ENCODE measurements at places on chromosomes 6 and 20.

DNA sequence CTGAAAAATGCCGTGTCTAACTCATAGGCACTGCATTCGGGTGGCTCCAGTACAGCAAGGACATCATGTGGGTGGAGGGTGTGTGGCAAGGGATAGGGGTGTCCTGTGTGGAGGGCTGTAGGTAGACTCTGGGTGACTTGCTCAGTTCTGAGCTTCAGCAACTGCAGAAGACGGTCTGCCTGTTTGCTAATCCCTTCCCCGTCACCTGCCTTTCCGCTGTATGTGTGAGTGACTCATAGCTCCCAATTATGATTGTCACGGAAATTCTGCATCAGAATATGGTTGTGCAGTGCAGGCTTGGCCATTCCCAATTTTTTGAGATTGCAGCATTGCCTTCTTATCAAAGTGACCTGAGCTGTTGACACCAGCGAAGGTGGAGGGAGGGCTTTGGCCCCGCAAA is 174.3 kb downstream of the CDH4 start:
- DNase-seq, result no peak

DNA sequence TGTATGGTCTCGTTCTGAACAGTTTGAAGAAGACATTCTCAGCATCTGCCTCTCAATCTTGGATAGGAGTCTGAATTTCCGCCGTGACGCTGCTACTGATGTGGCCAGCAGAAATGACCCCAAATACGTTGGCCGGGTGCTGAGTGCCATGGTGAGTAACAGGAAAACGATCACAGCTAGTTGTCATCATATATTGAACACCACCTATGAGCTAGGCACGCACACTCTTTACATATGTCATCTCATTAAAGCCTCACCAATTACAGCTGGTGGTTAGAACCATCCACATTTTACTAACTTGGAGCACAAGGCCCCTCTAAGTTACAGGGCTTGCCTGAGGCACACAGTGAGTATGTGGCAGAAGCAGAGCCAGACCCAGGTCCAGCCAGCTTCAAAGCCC is 17.1 kb downstream of the TGM3 start:
- no peak for DNase-seq

DNA sequence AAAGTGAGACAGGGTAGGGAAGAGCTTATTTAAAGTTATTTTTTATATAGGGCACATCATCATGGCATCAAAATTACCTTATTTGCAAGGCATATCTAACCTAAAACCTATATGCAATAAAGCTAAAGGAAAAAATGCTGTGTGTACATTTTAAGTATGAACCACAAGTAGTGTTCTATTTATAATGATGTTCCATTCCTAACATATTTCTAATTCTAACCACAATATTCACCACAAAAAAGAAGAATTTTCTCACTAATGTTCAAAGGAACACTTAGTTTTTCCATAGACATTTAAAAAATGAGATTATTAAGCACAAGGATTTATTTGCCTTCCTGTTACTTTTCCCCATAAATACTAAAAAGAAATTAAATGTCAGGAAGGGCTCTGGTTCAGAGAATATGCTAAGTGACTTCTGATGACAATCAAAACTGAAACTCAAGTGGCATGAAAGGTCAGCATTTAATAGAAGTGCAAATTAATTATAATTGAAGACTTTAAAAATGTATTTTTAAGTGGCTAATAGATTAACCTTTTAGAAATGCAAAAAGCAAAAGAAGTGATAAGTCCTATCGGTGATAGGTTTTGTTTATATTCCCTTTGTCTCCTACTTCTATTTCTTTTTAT is 25.1 kb downstream of the GPR63 start:
- DNase-seq, result no peak

DNA sequence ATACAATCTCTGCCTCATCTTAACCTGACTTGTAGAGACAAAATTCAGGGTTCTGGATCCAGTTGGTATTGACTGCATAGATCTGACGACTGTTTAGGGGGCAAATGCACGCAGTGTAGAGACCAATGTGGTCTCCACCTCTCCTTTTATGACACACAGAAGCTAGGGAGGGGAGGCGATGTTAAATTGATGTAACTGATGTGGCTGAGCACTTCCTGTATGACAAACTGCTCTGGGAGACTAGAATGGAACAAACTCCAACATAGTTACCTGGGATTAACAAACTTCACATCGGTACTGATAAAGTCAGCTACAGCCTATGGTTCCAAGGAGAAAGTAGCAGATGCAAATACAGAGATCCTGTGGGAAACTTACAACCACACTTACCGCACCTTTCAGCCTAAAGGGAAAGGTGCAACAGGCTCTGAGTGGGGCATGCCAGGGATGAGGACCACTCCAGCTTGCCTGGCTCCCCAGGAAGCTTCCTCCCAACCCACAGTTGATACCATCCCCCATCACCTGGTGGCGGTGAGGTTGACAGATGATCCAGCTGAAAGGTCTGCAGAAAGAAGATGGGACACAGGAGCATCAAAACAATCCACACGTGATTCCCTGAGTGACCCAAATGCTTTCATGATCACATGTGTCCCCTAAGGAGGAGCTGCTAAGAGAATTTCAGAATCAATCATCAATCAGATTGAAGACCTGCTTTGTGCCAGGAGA is 60.6 kb upstream of the MRPS10 start:
- DNase-seq, result no peak

DNA sequence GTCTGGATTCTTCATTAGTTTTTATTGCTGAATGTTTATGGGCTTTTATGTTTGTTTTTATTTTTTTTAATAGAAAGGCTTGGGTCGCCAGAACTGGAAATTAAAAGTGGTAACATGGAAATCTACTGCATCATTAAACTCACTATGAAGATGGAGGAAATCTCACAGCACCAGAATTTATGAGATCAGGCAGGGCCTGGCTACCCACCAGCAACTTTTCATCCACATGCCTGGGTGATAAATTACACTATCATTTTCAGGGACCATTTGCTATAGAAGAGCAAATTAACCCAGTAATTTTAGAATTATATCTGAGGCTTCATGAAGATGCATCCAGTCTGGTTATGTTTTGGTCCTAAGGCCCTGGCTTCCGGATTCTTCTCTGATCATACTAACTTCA is 57.8 kb upstream of the PLCB4 start:
- DNase-seq, result no peak

DNA sequence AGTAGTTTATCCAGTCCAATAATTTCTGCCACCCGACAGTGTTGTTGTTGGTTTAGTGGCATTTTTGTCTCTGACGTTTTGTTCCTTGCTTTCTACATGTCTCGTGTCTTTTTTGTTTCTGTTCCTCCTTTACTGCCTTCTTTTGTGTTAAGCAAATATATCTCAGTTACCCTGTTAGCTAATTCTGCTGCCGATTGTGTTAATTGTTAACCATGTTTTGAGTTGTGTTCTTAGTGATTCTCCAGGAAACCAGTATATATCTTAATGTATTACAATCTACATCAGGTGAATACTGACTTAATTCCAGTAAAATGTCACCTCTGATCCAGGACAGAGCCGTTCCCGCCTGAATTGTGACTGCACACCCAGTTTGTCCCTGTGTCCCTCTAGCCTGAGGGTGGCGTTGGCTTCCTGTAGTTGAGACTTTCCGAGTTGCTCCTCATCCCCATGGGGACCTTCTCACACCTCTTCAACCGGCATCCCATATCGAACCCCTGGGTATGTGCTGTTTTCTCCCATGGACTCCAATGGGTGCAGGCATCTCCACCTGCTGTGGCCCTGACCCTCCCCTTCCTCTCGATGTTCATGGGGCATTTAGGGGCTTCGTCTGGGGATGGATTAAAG is 35.8 kb upstream of the BHLHE23 start:
- no peak for DNase-seq

DNA sequence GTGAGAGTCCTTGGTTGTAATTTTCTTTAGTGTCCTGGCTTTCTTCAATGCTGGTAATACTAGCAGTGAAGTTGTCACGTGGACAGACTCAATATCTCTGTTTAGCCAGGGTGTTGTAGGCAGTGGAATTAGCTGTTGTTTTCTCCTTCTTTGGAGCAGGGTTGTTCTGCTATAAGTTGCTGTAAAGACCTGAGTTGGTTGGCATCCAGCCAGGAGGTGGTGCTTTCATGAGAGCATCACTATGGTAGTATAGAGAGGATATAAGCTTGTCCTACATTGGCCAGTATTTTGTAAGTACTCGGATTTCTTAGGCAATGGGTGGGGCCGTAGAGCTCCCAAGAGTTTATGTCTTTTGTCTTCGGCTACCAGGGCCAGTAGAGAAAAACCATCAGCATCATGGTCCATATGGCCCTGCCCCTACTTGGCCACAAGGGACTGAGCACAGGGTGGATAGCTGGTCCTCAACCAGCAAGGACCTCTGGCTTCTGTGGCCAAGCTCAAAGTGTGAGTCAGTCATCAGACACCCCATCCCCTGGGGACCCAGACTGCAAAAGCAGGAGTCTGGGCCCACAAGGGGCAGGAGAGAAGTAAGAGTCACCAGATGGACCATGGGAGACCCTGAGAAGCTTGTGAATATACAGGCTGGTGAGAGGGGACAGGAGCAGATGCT is 127.9 kb upstream of the NXT1 start:
- DNase-seq, result no peak

DNA sequence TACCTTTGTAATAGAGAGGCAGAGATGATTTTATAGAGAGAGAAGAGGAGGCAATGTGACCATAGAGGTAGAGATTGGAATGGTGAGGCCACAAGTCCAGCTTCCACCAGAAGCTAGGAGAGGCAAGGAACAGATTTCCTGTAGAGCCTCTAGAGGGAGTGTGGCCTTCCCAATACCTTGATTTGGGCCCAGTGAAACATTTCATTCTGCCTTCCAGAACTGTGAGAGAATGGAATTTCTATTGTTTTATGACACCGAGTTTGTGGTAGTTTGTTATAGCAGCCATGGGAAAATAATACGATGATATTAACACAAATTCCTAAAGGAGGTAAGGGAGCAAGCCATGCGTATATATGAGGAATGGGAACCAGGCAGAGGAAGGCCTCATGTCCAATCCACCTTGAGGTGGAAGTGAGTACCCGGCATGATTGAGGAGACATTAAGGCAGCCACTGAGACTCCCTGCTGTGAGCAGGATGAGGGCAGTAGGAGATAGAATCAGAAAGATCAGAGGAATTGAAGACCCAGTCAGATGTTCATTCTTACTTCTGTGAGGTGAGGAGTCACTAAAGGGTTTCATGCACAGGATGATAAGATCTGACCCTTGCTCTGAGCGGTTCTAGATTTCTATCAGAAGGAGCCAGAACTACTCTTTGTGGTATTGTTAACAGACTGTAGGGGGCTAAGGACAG is 636.3 kb upstream of the IMPG1 start:
- DNase-seq, result no peak
